ENCODE measurements at places on chromosomes 12 and 14.

GRCh38 chr12:124381456-124382296 is 86.8 kb downstream of the RFLNA start:
- no peak for DNase-seq

DNA sequence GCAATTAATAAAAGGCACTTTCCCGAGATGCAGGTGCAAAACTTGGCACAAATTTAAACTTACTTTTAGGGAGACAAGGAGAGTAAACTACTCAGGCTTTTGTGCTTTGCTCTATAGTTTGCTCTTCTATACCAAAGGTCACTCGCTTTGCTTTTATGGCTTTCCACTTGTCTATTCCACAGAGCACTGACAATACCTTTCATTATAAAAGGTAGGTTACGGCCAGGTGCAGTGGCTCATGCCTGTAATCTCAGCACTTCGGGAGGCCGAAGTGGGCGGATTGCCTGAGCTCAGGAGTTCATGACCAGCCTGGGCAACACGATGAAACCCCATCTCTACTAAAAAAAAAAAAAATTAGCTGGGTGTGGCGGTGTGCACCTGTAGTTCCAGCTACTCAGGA is 32.9 kb downstream of the ALKBH1 start:
- no peak for DNase-seq

DNA sequence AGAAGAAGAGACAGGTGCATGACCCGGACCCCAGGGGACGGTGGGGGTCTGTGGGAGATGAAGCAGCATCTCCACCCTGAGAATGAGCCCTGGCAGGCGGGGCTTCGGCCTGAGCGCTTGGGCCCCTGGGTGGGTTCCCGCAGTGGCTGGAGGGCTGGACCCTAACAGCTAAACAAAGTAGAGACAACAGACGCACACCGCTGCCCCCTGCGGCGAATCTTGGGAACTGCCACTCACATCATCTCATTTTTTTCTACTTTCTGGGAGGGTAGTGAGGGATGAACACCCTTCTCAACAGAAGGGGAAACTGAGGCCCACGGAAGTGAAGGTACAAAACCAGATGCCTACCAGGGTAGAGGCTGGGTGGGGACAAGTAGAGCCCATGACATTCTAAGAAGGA is 104.7 kb downstream of the RFLNA start:
- DNase-seq: peak; percentile 37

GRCh38 chr12:81759190-81760051 is at the start of gene PPFIA2:
Gene PPFIA2 (minus strand): TSS chr12:81759350.
- no peak for DNase-seq

DNA sequence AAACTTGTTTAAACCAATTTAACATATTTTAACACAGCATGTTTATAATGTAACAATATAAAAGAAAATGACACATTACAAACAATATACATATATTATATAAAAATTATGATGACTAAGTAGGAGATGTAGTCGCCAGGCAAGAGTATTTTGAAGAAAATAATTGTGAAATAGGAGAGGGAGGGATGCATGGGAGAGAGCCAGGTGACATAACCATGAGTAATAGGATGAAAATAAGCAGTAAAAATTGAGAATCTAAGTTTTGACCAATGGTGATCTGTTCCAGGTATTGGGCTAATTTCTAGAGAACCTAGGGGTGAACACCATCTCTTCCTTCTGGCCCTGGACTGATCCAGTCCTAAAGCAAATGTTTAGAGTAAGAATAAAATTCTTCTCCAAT is 315.2 kb upstream of the G2E3 start:
- no peak for DNase-seq

DNA sequence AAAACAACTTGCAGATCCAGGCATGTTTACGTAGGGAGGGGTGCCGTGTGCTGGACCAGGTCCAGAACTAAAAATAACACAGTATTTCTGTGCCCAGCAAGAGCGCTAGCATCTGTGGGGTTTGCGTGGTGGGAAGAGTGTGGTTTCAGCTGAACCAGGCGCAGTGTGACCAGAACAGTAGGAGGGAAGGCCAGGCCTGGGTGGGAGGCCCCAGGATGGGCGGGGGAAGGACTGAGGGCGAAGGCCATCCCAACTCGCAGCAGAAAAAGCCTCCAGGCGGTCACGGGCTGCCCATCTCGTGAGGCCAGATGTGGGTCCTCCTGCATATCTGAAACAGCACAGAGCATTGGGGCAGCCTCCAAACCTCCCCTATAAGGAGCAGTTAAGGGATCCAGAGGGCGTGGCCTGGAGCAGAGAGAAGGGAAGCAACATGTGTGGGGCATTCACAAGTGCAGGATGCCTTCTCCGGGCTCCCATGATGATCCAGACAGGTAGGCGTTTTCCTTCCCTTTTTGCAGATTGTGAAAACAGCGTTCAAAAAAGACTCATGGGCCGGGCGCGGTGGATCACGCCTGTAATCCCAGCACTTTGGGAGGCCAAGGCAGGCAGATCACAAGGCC is 17.8 kb upstream of the CD9 start:
- no peak for DNase-seq

- DNase-seq: peak; percentile 44
Observed at GRCh38 chr12:121794534-121795033, 1.1 kb upstream of the RHOF start.

DNA sequence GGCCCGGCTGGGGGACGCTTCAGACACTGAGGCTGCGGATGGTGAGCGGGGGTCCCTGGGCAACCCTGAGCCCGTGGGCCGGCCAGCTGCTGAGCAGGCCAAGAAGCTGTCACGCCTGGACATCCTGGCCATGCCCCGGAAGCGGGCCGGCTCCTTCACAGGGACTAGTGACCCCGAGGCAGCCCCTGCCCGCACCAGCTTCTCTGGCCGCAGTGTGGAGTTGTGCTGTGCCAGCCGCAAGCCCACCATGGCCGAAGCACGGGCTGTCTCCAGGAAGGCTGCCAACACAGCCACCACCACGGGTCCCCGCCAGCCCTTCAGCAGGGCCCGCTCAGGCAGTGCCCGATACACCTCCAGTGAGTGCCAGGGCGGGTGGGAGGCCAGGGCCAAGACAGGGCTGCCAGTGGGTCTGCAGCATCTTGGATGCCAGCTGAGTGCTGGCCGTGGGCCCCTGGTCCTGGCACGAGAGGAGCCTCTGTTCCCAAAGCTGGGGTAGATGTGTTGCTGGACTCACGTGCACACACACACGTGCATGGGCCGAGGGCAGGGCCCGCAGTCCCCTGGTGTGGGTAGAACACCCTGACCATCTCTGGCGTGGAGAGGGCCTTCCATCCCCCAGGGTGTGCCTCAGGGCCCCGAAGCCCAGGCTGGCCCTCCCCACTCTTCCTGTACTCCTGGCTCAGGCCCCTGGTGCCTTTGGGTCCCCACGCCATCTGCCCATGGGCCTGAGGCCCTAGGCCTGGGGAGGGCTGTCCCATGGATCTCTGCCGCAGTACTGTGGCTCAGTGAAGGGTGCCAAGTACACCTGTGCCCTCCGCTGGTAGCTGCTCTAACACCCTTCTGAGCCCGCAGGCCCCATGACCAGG is 22.8 kb downstream of the CEP170B start:
- peak; percentile 13 for DNase-seq

DNA sequence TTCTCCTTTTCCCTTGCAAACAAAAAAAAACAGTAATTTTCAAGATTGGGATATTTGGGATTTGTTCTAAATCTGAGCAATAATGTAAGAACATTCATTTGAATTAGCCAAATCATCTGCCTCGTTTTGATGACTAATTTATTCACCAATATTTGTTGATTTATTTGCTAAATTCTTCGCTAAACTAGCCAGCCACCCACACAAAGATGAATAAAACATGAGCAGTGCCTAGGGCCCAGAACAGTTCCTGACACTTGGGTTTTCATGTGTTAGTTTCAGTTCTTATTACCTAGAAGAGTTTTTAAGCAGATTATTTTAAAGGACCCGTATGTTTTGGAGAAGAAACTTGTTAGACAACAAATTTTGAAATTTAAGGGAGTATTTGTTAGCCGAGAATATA is 1.4 kb downstream of the ETNK1 start:
- DNase-seq: peak; percentile 15

DNA sequence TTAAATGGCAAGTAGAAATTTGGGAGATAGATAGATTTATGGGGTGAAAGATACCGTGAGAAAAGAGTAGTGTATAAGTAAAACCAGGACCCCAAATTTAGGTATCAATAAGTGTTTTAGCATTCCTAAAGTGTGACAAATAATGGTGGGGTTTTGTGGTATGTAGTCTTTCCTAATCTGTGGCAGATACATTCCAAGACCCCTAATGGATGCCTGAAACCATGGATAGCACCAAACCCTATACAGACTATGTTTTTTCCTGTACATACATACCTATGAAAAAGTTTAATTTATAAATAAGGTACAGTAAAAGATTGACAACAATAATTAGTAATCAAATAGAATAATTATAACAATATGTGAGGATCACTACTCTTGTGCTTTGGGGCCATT is 14.4 kb upstream of the TCP11L2 start:
- DNase-seq: no peak

DNA sequence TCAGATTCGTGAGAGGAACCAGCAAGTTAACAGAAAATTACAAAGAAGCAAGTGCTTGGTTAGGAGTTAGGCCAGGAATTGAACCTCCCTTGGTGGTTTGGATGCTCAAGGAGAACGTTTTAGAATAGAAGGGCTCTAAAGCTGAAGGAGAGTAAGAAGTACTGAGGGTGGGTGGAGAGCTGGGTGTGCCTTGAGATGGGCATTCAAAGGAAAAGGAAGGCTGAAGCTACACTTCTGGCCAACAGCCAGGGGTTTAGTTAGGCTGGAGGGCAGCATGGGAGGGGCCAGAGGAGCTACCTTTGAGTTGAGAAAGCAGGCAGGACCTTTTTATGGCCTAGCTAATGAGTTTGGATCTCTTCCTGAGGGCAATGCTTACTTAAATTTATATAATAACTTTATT is 421.2 kb downstream of the CCDC91 start:
- no peak for DNase-seq

DNA sequence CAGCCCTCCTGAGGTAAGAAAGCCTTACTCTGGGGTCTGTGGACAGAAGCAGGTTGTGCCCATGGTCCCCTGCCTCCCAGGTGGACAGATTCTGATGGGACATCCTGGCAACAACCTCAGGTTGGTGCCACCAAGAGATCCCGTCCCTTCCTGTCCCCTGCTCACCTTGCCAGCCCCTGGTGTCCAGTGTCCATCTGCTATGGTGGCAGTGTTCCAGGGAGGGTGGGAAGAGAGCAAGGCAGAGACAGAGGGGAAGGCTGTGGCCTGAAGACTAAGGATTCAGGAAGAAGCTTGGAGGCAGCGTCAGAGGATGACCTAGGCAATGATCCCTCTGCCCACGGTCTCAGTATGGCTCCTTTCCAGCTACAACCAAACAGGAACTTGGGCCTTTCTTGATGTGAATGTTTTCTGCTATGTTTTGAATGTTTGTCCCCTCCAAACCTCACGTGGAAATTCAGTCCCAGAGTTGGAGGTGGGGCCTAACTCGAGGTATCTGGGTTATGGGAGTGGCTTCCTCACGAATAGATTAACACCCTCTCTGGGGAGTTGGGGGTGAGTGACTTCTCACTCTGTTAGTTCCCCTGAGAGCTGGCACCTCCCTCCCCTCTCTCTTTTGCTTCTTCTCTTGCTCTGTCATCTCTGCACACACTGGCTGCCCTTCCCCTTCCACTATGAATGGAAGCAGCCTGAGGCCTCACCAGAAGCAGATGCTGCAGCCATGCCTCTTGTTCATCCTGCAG is 26.9 kb downstream of the IQSEC3 start:
- no peak for DNase-seq

DNA sequence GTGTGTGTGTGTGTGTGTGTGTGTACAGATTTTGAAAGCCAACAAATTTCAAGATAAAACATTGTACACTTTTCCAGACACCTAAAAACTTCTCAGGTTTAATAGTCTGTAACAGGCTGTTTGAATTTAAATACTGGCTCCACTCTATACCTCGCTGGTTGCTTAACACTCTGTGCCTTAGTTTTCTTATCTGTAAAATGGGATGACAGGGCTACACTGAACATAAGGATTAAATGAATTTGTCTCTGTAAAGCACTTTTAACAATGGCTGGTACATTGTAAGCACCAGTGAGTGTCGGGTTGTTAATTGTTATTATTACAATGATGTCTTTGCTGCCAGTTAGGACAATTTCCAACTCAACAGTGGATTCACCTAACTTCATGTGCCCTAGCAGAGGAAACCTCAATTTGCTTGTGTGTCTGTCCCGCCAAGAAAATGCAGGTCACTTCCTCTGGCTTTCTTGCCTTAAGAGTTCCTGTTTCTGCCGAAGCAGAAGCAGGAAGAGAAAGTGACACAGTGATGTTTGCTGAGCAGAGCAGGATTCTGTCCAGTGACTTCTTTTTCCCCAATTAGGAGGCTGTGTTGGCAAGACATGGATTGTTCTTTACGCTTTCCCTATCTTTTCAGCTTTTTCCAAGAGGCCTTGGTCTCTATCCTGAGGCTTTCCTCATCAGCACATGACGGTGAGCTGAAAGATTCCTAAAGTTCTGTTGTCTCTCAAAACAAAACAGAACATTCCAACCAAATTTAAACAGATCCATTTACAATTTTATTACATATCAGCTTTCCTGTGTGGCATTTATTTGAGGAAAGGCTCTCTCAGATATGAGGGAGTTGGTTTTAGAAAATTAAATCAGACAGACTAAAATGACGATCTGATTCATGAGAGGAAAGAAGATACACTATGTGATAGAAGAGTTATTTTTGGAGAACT is 154.1 kb upstream of the ATP2B1 start:
- no peak for DNase-seq

- no peak for DNase-seq
Observed at GRCh38 chr14:26636561-26636960, 38.7 kb upstream of the NOVA1 start.

DNA sequence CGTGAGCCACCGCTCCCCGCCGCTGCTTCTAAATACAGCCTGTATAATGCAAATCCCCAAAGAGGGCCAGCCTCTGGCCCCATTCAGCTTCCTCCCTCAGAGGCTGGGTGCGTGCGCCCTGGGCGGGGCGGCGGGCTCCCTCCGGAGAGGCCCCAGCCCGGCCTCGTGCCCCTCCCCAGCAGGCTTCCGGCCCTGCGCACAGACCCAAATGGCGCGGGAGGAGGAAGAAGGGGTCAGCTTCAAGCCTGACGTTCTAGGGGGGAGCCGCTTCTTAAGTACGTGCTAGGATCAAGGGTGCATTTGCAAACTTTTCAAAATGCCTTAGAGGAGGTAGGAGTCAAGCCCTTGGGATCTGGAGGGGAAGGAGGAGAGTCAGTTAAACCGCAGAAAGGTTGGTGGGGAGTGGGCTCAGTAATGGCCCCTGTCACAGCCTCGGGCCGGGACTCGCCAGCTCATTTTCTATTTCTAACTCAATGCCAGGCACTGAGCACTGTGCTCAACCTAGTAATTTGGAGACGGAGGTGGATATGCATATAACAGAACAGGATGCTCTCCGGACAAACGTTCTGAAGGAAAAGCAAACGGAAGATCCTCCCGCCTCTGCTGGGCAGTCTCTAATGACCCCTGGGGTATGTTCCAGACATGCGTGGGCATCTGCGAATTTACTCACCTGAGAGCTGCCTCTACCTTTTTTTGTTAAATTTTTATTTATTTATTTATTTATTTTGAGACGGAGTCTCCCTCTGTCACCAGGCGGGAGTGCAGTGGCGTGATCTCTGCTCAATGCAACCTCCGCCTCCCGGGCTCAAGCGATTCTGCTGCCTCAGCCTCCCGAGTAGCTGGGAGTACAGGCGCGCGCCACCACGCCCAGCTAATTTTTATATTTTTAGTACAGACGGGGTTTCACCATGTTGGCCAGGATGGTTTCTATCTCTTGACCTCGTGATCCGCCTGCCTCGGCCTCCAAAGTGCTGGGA is 32.3 kb downstream of the NINJ2 start:
- peak; percentile 58 for DNase-seq
